Ovary (tissue), 10 donors: ENCODE measurements at places on chromosomes 2 and 18.
A peak's percentile ranks its signal among the peaks of the same experiment; 100 is the strongest.

GRCh38 chr18:54444319-54444914 lies 86.7 kb downstream of the C18orf54 start:
- DNase-seq = peak; percentile 22

DNA sequence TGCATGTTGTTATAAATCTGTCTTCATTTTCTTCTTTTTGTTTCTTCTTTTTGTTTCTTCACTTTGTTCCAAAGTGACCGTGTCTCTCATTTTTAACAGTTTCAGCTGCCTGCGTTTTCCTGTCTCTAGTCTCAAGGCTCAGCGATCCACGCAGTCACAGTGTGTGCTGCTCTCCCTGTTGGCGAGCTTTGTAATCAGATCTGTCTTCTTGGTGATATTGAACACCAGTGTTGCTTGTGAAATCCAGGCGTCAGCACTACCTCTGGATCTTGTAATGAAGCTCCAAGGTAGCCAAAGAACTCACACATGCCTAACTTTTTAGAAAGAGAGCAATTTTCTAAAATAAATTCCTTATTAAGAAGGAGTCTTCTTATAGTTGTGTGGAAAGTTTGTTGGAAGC lies 13.2 kb downstream of the SNTG2 start:
- no peak for DNase-seq

- no peak for DNase-seq
These were observed 44.4 kb downstream of the MYO3B start for GRCh38 chr2:170222298-170222697.

- DNase-seq = no peak
These were observed 174.3 kb downstream of the IKZF2 start for GRCh38 chr2:212977152-212977551.

GRCh38 chr2:156563994-156564753 lies 128.0 kb downstream of the GPD2 start:
- no peak for DNase-seq

GRCh38 chr2:188435115-188435514 lies 143.4 kb downstream of the GULP1 start:
- no peak for DNase-seq

DNA sequence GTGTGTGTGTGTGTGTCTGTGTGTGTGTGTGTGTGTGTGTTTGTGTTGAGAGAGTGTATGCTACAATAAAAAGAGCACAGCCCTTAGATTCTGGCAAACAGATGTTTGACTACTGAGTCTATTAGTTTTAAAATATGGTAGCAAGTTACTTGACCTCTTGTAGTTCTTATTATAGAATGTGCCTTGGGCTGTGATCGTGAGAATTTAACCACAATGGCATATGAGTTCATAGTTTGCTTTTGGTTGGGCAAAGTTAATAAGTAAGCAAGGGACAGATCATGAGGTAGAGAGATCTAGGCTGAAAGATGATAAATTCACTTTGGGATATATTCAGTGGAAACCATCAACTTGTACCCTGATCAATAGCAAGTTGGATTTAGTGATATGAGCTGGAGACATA lies 334.3 kb upstream of the VWC2L start:
- DNase-seq = no peak

- DNase-seq = no peak
These were observed 183.4 kb upstream of the FN1 start for GRCh38 chr2:215619022-215619958.

GRCh38 chr2:170971071-170971470 lies 42.0 kb downstream of the GORASP2 start:
- DNase-seq = no peak

DNA sequence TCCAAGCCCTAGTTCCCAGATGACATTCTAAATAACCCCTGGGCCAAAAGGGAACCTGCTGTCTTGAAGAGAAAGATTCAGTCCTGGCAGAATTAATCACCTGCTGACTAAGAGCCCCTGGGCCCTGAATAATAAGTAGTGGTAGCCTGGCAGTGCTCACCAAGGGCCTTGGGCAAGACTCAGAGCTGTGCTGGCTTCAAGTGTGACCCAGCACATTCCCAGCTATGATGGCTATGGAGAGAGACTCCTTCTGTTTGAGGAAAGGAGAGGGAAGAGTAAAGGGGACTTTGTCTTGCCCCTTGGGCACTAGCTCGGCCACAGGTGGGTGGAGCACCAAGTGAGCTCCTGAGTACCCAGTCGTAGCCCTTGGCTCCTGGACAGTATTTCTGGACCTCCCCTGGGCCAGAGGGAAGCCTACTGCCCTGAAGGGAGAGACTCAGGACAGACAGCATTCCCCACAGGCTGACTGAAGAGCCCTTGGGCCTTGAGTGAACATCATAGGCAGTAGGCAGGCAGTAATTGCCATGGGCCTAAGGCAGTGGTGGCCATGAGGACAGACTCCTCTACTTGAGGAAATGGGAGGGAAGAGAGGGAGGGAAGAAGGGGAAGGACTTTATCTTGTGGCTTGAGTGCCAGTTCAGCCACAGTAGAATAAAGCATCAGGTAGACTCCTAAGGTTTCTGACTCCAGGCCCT lies 40.0 kb upstream of the INPP4A start:
- no peak for DNase-seq

DNA sequence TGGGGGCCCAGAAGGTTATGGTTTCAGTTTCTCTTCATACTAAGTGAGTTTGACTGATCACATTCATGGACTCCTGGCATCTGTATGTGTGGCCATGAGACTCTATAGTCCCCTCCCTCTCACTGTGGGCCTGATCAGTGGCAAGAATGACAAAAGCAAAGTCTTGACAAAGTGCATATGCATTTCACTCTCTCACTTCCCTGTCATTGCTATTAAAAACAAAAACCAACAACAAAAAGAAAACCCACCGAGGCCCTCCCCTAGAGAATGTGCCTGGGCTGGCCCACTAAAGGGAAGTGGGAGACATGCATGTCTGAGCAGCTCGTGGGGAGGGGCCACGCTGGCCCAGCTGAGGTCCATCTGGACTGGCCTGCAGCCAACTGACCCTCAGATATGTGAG lies 600.1 kb upstream of the RAB6C start:
- DNase-seq = no peak

DNA sequence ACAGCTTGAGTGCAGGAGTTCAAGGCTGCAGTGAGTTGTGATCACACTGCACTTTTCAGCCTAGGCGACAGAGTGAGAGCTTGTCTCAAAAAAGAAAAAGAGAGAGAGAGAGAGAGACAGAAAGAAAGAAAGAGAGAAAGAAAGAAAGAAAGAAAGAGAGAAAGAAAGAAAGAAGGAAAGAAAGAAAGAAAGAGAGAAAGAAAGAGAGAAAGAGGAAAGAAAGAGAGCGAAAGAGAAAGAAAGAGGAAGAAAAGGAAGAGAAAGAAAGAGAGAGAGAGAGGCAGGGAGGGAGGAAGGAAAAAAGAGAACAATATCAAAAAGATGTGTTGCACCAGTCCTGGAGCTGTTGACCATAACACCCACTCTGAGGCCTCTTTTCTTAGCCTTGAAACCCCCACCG lies 89.8 kb upstream of the MBOAT2 start:
- no peak for DNase-seq

DNA sequence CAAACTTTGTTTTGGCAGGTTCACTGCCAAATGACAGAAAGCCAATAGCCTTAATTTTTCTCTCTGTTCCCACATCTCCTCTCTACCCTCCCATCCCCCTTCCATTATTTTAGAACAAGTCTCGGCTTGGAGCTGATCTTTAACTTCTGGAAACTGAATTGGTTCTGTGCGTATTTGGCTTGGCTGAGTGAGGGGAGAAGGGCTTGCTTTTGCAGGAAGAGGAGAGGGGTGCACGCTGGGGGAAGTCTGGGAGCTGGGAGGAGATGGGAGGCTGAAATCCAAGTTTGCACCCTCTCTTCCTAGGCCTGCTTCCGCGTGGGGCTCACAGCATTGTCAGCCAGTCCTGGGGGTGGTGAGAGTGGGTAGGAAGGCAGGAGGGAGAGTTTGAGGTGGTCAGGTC lies 176.1 kb upstream of the SPRED2 start:
- DNase-seq = no peak

DNA sequence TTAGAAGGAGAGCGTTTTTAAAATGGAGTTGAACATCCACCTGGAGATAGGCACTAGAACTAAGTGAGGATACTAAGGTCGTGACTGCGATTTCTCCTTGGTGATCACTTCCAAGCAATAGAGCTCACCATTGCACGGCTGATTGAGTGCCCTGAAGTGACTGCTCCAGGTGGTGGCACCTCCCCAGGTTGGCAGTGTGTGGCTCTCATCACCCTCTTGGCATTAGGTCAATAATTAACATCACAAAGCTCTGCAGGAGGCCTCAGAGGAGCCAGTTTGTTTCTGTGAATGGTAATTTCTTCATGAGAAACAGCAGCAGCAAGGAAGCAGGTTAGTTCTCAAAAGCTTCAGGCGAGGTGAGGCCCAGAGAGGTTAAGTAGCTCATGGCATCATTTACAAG lies 259.6 kb downstream of the CLIP4 start:
- DNase-seq = no peak

GRCh38 chr18:76980663-76981395 lies 151.8 kb downstream of the MBP start:
- no peak for DNase-seq

DNA sequence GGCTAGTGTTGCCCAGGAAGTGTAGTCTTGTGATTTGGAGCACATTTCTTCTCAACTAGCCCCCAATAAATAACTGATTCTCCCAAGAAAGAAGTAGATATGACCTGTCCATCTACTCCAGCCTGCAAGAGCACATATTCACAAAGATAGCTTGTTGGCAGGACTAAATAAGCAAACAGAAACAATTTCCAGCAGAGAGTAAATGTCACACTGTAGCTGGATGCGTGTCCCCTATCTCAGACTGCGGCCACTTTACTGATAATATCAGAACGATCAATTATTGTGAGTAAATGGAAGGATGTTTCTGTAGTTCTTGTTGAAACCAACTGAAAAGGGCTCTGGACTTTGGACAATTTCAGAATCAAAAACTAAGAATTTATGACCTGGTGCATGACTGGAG lies 97.9 kb downstream of the PIEZO2 start:
- DNase-seq = no peak

GRCh38 chr18:55321265-55322177 lies 266.5 kb downstream of the TCF4 start:
- DNase-seq = peak; percentile 94

GRCh38 chr2:172484253-172484652 lies 56.9 kb downstream of the ITGA6 start:
- DNase-seq = no peak

GRCh38 chr2:233124421-233125080 lies 64.4 kb downstream of the INPP5D start:
- DNase-seq = no peak

- no peak for DNase-seq
These were observed 27.8 kb upstream of the TNS1 start for GRCh38 chr2:218030409-218031195.

DNA sequence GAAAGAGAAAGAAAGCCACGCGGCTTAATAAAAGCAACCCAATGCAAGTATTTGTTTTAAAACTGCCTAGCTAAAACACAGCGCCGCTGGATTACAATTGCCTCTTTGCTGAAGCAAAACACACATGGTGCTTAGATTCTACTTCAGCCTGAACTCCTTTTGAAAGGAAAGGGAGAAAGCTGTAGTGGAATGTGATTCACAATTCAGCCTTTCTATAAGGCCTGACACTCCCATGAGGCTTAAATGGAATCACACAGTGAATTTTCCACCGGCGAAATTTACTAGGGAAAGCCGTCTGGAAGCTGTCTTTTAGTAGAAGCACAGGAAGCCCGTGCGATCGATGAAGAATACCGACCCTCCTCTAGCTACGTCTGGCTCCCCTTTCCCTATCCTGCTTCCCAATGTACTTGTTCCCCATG lies 348.0 kb downstream of the DLGAP1 start:
- DNase-seq = no peak

- no peak for DNase-seq
These were observed 163.8 kb upstream of the MEX3C start for GRCh38 chr18:51361130-51361860.

DNA sequence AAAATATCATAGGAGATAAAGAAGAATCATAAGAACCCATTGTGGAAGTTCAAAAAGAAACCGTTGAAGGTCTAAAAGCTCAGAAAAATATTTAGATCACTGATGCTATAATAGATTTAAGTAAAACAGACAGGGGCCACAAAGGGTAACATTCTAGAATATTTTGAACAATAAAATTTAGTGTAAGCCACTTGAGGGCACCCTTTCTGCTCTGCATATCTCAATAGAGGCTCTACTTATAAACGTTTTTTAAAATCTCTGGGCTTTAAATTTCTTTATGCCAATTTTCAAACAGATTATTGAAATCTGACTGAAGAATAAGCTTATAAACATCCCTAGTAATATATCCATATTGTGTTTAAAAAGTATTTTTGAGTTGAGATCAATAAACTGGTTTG lies 57.6 kb upstream of the IL1RL1 start:
- DNase-seq = no peak

DNA sequence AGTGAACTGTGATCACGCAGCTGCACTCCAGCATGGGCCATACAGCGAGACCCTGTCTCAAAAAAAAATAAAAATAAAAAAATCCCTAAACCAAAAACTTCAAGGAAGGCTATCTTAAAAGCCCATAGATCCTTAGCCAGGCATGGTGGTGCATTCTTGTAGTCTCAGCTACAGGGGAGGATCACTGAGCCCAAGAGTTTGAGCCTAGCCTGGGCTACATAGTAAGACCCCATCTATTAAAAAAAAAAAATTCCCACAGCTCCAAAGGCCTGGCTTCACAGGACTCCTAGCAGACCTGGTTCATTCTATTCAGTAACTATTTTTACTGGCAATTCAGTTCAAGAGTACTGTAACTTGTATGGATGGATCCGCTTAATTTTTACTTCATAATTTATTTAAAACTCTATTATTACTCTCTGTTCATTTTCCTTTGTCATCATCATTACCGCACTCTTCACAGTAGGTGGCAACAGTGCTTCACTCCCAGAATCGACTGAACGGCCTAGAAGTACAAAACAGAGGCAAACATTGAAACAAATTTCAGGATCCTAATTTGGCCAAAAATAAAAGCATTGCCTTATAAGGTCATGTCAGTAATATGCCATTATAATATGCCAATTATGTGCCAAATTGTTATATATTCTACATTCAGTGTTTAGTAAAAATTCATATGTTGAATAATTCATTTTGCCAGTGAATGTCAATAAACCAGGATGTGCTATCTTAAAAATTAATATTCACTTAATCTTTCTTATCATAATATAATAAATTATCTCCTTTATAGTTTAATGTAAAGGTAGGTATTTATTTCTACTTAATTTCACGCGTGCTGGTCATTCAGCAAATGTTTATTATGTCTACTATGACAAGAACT lies 14.3 kb upstream of the STAM2 start:
- peak; percentile 41 for DNase-seq

DNA sequence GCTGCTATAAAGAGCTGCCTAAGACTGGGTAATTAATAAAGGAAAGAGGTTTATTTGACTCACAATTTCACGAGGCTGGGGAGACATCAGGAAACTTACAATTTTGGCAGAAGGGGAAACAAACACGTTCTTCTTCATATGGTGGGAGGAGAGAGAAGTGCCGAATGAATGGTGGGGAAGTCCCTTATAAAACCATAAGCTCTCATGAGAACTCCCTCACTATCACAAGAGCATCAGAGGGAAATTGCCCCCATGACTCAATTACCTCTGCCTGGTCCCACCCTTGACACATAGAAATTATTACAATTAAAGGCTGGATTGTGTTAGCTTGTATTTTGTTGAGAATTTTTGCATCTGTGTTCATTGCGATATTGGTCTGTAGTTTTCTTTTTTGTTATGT lies 460.5 kb upstream of the RAB6C start:
- DNase-seq = no peak

GRCh38 chr2:34660741-34661140 lies 1061.6 kb upstream of the FAM98A start:
- DNase-seq = no peak

GRCh38 chr2:36134281-36134680 lies 221.3 kb upstream of the CRIM1 start:
- no peak for DNase-seq
